Neural progenitor cell (in vitro differentiated cells): ENCODE measurements at places on chromosomes 2 and 18. TPM values are rescaled to one million over a fixed set of nuclear protein-coding genes. Genes with fewer than 3 reads are reported as not detected.

DNA sequence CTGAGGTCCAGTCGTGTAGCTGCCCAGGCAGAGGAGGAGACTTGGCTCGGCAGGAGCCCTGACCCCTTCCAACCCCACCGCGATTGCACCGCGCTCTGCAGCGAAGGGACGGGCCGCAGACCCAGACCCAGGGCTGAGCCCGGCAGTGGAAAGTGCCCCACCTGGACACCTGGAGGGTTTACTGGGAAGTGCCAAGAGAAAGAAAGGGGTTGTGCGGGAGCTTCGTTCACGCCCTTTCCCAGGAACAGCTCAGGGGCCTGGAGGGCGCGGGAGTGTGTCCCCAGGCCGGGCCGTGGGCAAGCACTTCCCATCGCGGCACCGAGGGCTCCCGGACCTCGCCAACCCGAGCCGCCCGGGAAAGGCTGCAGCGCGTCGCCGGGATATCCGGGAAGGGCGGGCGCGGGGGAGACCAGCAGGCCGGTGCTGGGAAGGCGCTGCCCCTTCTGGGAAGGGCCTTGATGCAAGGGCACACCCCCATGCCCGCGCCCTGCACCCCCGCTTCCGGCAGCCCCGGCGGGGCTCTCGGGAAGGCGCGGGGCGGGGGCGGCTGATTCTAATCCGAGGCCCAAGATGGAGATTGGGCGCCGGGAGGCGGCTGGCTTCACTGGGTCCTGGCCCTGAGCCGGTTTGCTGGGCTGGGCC is 36.1 kb upstream of the MRPL33 start:
- peak; percentile 77 for DNase-seq

GRCh38 chr2:96594691-96595152 is 43.4 kb downstream of the KANSL3 start:
- DNase-seq = no peak

Gene CDH7
- total RNA-seq = 2.7 TPM in 2 replicates

Gene MPP4
- total RNA-seq = not detected in 2 replicates

Gene GAL3ST2
- 0.09 TPM in 1 of 2 replicates, not detected in the other for total RNA-seq

GRCh38 chr2:48114256-48114655 is 208.0 kb upstream of the FBXO11 start:
- DNase-seq = no peak

GRCh38 chr2:49796266-49796665 is 642.0 kb upstream of the FSHR start:
- no peak for DNase-seq

Gene ITPRIPL1
- 4.3 and 4.9 TPM in 2 replicates for total RNA-seq
